ENCODE measurements at places on chromosomes 5 and 9.

- DNase-seq, result no peak
Measured at GRCh38 chr9:96052686-96053085, 177.2 kb downstream of the ERCC6L2 start.

GRCh38 chr5:65126542-65127069, 355.1 kb downstream of the ADAMTS6 start:
- no peak for DNase-seq

- no peak for DNase-seq
Measured at GRCh38 chr5:154002511-154003020, 36.1 kb downstream of the FAM114A2 start.

DNA sequence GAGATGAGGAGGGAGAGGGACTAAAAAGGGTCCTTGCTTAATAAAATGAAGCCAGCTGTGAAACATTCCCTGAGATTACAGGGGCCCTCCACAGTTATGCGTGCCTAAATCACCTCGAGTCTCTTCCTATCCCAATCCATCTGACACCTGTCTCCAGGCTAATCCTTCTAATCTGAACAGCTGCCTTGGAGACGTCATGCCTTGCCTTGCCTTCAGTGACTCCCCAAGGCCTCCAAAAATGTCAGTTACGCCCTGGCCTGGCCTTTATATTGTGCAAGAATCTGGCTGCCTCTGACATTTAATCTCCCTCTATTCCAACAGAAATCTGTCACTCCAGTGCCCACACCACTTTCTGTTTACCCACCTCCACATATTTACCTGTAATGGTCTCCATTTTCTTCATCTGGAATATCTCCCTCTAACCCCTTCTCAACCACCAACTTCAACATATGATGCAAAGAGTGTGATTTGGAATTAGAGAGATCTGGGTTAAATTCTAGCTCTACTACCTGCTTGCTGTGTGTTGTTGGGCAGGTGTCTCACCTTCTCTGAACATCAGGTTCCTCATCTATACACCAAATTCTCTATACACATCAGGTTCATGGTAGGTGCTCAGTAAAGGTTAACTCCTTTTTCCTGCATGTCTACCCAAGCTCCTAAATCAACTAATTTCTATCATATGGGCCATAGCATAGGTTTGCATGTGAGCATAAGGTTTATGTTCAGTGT, 57.9 kb downstream of the PTCD2 start:
- DNase-seq, result no peak

GRCh38 chr5:140181525-140181924, 6.5 kb downstream of the CYSTM1 start:
- no peak for DNase-seq

Measured in activated gamma-delta T cell treated with Interleukin-2 at 50 U/mL for 16 hours (primary cell).